ENCODE measurements at places on chromosomes 12 and 14.

DNA sequence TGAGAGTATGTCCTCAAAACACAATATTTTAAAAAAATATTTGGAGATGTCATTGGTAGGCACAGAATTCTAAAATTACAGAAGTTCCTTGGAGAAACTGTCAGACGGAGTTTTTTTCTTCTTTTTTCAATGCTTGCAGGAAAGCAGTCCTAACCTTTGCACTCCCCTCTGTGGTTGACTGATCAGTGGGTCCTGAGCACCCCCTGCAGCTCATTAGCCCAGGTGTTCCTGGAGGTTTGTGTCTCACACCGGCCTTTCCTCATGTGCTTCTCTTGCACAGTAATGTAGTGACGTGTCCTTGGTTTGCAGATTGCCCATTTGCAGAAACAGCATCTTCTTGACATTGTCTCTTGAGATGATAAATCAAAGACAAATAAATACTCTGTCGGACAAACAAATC lies 513.0 kb downstream of the TMEM121 start:
- no peaks in the 10 kb centered on the region for H3K4me1 ChIP-seq
- no peak overlapping the region for H3K27ac ChIP-seq
- H3K4me3 ChIP-seq = no peak overlapping the region
- no peaks in the 10 kb centered on the region for H3K27me3 ChIP-seq
- no peak for DNase-seq

DNA sequence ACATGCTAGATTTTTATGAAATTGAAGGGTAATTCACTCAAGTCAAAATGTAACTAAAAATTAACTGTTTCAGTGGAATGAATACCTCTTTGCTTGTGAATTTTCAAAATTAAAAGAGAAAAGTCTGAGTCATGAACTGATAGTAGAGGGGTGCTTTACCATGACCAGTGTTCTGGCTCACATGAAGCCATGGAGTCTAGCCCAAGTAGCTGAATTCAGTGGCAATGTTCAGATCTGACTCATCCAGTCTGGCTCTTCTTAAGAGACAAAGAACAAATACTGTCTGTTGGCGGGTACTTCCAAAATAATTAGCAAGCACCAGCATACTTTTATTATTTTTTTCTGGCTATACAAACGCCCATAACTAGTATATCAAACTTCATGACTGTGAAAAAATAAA lies 366.3 kb upstream of the GARIN6 start:
- no peak for DNase-seq
- H3K27me3 ChIP-seq = no peaks in the 10 kb centered on the region
- no peaks in the 10 kb centered on the region for H3K36me3 ChIP-seq
- H3K4me3 ChIP-seq = no peak overlapping the region

DNA sequence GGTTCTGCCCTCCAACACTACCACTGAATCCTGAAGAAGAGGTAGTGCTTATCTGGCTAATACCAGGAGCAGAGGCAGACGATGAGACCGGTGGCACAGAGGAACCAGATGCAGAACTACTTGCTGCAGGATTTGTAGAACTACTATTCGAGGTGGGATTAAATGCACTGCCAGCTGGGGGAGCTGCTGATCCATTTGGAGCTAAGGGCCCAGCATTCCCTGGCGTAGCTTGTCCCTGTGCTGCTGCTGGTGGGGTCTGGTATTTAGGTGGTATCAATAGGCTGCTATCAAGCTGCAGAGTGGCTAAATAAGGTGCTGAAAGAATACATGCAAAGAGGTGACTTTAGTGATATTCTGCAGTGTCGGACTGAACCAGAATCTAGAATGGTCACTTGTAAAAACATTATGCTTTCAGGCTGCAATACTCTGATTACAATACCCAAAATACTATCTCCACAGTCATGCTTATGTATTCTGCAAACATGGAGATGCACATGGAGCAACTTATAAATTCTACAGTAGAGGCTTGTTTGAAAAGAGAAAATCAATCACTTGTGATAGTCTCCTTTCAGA lies 294.2 kb downstream of the MED13L start:
- H3K4me1 ChIP-seq = no peaks in the 10 kb centered on the region
- H3K27ac ChIP-seq = no peak overlapping the region
- no peak for DNase-seq
- H3K36me3 ChIP-seq = peaks cover 31% of the 10 kb centered on the region

DNA sequence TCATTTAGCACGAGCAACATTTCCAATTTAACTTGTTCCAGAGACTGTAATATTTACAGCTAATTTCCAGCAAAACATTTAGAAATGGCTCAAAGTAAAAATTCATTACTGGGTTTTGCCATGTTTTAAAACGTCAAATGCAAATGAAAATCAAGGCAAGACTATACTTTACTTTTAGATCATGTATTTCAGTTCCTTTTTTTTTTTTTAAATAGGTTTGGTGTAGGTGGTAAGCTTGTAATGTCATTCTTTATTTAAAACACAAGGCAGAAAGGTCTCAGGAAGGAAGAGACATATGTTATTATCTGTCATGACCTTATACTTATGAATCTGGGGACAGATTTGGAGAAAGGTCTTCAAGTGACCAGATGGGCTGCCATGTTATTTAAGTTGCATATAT lies 54.1 kb downstream of the GRIP1 start:
- H3K27ac ChIP-seq = no peak overlapping the region
- no peak overlapping the region for H3K4me3 ChIP-seq
- H3K27me3 ChIP-seq = no peaks in the 10 kb centered on the region
- DNase-seq = no peak

GRCh38 chr12:108821407-108822397 lies 35.7 kb downstream of the SSH1 start:
- peaks cover 24% of the 10 kb centered on the region for H3K4me1 ChIP-seq
- H3K27ac ChIP-seq = peak overlapping the region; percentile 36
- H3K36me3 ChIP-seq = peaks cover 39% of the 10 kb centered on the region
- H3K27me3 ChIP-seq = no peaks in the 10 kb centered on the region
- H3K4me3 ChIP-seq = no peak overlapping the region

DNA sequence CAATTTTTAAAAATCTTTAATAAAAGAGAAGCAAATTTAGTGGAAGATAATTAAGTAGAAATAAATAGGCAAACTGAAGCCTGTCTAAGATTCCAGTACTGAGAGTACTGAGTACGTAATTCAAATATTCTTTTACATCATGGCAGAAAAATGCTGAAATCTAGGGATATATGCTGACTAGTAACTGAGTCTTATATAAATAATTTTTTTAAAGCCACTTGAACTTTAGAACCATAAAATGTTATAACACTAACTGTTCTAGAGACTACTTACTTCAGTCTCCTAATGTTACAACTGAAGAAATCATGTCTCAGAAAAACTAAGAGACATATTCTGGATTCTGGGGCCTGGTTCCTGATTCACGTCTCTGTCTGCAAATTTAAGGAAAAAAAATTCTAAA lies 230.6 kb upstream of the PLEKHG7 start:
- no peaks in the 10 kb centered on the region for H3K4me1 ChIP-seq
- no peaks in the 10 kb centered on the region for H3K27me3 ChIP-seq
- H3K4me3 ChIP-seq = no peak overlapping the region
- no peaks in the 10 kb centered on the region for H3K36me3 ChIP-seq

DNA sequence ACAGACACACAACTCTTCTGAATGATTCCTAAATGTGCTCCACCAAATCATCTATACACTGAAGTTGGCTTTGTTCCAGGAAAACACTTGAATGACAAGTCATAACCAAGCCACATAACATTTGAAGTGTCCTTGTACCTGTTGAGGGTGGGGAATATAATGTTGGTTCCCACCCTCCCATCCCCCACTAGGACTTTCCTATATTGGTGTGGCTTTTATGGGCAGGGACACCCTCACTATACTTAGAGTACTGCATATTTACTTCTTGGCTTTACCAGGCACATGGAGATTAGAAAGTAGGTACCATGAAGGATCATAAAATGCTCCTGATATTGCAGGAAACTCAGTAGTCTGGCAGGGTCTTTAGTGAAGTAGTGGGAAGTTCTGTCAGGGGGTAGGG lies 9.7 kb upstream of the BHLHE41 start:
- DNase-seq = no peak
- no peaks in the 10 kb centered on the region for H3K36me3 ChIP-seq
- H3K27me3 ChIP-seq = no peaks in the 10 kb centered on the region
- no peaks in the 10 kb centered on the region for H3K4me1 ChIP-seq
- H3K27ac ChIP-seq = no peak overlapping the region
- H3K4me3 ChIP-seq = no peak overlapping the region

DNA sequence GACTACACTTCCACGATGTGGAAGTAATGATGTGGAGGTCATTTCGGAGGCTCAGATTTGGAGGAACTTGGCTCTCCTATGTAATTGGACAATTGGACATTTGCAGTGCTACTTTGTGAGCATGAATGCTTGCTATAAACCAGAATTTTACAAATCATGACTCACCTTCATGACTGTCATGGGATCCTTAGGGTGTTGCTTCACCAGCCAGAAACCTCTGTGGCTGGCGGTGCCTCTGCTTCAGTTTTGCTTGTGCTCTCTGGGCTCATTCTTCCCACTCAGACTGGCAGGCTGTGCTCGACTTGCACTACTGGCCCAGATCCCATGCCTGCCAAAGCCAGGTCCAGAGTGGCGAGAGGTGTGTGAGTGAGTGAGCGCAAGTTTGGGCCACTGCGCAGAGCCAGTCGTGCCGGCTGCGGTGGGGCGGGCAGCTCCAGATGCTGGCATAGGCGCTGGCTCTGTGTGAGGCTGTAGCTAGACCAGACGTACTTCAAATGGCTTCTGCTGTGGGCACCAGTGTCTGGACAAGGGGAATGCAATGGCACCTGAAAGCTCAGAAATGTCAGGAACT lies 387.8 kb downstream of the AEBP2 start:
- no peaks in the 10 kb centered on the region for H3K27me3 ChIP-seq
- H3K4me1 ChIP-seq = no peaks in the 10 kb centered on the region
- H3K4me3 ChIP-seq = no peak overlapping the region
- H3K27ac ChIP-seq = no peak overlapping the region

DNA sequence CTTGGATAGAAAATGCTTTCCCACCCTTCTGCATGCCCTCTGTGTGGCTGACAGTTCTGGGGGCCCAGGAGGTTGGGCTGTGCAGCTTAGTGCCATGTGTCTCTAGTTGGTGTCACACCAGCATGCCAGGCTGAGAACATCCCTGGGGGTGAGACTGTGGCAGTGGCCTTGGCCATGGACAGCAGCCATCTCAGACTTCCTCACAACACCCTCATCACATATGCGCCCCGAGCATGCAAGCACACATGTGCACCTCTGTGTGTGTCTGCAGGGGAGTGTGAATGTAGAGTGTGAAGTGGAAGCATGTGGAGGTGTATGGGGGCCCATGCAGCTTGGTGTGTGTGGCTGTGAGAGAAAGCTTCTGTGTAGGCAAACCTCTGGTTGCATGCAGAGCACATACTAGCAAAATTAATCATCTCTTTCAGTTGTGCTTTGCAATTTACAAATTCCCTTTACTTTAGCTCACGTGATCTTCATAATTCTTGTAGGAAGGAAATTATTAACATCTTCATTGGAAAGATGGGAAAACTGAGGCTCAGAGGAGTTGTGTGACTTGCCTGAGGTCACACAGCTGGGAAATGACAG lies 8.4 kb downstream of the ASIC1 start:
- peaks cover 11% of the 10 kb centered on the region for H3K4me1 ChIP-seq
- H3K27ac ChIP-seq = no peak overlapping the region

DNA sequence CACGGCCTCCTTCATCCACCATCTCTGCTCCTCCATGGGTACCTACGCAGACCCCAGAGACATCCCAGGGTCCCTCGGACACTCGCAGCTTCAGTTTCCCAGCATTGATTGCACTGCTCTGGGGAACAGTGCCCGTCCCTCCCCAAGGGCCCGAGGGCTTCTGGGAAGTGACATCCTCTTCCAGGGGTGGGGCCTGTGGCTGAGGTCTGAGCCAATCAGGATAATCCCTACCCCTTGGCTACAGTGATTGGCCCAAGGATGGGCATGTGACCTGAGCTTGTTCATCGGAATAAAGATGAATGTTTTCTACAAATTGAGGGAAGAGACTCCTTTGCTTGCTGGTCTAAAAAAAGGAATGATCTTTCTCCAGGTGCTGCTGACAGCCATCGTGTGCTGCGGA lies 37.3 kb upstream of the MYL2 start:
- H3K36me3 ChIP-seq = no peaks in the 10 kb centered on the region
- no peak for DNase-seq
- no peaks in the 10 kb centered on the region for H3K27me3 ChIP-seq

DNA sequence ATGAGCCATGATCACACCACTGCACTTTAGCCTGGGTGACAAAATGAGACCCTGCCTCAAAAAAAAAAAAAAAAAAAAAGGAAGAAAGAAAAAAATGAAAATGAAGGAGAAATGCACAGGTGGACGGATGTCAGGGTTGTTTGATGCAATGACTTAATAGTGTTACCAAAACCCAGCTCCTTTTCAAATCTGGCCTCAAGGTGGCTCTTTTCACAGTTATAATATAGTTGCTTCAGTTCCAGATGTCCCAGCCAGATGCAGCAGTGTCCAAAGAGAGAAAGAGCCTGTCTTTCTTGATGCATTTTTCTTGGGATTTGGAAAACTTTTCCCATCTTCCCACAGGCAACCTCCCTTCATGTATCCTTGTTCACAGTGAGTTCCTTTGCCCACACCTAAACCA lies 36.5 kb downstream of the KCNMB4 start:
- no peak overlapping the region for H3K4me3 ChIP-seq
- H3K27ac ChIP-seq = no peak overlapping the region
- no peaks in the 10 kb centered on the region for H3K36me3 ChIP-seq

GRCh38 chr14:36068777-36069534 lies 107.6 kb downstream of the PTCSC3 start:
- peak; percentile 50 for DNase-seq
- H3K4me1 ChIP-seq = peaks cover 35% of the 10 kb centered on the region

DNA sequence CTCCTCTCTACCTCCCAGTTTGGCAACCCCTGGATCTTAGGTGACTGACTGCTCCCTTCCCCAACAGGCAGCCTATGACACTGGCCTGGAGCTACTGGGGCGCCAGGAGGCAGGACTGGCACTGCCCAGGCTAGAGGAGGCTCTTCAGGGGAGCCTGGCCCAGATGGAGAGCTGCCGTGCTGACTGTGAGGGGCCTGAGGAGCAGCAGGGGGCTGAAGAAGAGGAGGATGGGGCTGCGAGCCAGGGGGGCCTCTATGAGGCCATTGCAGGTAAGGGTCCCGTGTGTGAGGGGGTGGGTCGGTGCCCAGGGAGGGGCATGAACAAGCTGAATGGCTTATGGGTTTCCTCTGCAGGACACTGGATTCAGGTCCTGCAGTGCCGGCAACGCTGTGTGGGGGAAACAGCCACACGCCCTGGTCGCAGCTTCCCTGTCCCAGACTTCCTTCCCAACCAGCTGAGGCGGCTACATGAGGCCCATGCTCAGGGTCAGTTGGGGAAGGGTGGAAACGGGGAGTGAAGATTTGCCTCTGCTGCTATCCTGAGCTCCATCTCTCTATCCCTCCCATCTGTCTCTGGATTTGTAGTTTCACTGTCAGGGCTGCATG lies 2.2 kb downstream of the P3H3 start:
- no peak for DNase-seq
- H3K36me3 ChIP-seq = no peaks in the 10 kb centered on the region
- H3K27me3 ChIP-seq = peaks cover 35% of the 10 kb centered on the region
- no peak overlapping the region for H3K4me3 ChIP-seq

- H3K27me3 ChIP-seq = no peaks in the 10 kb centered on the region
- DNase-seq = no peak
- H3K36me3 ChIP-seq = peaks cover 3% of the 10 kb centered on the region
- H3K4me1 ChIP-seq = no peaks in the 10 kb centered on the region
Observed at GRCh38 chr14:105241641-105242040, 6.7 kb upstream of the BTBD6 start.

GRCh38 chr12:29223426-29223825 lies 74.3 kb downstream of the FAR2 start:
- H3K4me3 ChIP-seq = no peak overlapping the region
- H3K36me3 ChIP-seq = no peaks in the 10 kb centered on the region
- no peak overlapping the region for H3K27ac ChIP-seq
- H3K4me1 ChIP-seq = peaks cover 2% of the 10 kb centered on the region
